ENCODE measurements at places on chromosomes 6 and 20. TPM values are rescaled to one million over a fixed set of nuclear protein-coding genes. Genes with fewer than 3 reads are reported as not detected.

HCRTR2 gene
- not detected for total RNA-seq

DNA sequence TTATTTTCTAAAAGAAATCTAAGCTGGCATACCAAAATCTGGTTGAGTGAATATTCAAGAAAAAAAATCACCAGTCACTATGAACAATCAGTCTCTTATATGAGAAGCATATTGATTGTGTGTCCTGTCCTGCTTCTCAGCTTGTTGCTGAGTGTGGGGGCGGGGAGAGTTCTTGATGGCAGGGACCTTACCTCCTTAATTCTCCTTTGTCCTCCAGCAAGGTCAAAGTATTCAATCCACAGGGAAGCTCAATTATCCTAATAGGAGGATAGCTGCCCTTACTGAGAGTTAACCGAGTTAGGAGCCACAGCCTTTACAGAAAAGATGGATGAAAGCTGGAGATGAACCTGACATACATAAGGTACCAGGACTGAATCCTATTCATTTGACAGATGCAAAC, 154.0 kb downstream of the LY86 start:
- no peak for DNase-seq

GRCh38 chr20:64116541-64117431, 9.4 kb upstream of the NPBWR2 start:
- DNase-seq: no peak

NT5E gene
- 39.3 TPM for total RNA-seq

- DNase-seq: no peak
Measured at GRCh38 chr6:167706313-167707109, 120.2 kb upstream of the AFDN start.

GRCh38 chr6:74891349-74891831, 314.5 kb downstream of the COL12A1 start:
- DNase-seq: no peak

Data from renal cortical epithelial cell (primary cell).